ENCODE measurements at places on chromosomes 5 and 9.

- no peak for DNase-seq
Measured at GRCh38 chr9:38127271-38127839, 58.3 kb upstream of the SHB start.

DNA sequence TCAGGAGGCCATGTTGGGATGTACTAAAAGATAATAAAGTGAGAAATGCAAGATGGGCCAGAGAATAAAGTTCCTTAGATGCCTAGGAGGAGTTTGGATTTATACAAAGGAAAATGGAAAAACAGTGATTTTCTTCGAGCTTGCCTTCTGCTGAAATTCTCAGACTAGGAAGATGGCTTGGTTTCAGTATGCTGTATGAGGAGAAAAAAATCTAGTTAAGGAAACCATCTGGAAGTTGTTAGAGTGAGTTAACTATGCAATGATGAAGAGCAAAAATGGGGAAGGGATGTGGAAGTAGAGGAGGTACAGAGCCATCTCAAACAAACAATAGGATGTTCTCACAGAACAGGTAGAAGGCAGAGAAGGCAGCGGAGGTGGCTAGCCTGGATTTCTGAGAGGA is 162.9 kb upstream of the FTMT start:
- no peak for DNase-seq

DNA sequence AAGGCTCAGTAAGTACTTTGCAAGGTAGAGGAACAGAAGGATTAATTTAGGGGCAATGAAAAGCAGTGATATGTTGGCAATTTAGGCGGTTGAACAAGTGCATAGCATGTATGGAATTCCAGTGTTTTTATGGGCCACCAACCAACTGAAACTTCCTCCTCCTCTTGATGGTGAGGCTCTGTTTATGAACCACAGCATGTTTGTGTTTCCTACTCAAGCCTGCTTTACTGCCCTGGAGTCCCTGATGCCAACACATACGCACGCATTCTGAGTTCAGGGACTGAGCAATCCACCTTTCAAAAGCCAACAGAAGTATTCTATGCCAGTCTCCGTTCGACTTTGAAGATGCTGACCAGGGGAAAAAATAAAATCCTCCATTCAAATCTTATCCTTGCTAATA is 417.5 kb downstream of the EFNA5 start:
- DNase-seq, result no peak

DNA sequence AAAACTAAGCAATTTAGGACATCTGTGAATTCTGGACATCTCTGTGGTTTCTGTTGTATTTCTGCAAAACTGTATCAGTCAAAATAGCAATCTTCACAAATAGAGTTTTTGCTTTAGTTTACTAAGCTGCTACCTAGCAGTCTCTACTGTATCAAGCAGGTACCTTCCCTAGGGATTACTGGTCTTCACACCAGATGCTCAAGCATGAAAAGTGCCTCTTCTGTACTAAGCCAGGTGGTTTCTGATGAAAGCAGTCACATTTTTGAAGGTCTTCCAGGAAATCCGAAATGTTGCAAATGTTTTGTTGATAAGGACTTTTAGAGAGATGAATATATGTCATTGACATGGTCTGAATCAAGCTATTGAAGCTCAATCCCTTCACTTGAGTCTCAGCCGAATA is 540.0 kb downstream of the KCTD16 start:
- no peak for DNase-seq

DNA sequence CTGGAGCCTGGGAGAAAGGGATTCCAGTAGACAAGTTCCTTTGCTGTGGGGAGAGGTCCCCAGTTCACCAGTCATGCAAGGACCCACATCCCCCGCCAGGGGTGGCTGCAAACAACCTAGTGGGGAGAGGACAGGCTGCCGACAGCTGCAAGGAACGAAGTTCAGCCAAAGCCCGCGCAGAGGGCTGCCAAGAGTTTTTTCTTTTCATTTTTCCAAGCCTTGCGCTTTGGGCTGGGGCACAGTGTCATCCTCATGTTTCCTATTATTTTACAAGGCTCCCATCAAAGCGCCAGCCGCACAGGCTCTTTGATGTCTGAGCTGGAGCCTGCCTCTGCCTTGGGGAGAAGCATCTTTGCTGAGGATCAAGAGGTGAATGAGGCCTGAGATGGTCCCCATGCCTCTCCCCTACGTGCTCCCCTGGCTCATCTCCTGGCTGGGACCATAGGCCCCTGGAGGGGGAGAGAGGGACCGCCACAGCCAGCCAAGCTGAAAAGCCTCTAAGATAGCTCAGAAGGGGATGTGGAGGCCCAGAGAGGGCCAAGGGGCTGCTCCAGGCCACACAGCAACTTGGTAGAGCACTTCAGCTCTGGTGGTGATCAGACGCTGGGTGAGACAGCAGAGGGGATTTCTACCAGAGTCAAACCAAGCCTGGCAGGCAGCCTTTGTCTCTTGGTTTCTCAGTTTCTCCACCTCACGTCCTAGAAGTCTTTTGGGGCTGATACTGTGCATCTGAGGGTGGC is 50.4 kb upstream of the SYNPO start:
- DNase-seq, result no peak

DNA sequence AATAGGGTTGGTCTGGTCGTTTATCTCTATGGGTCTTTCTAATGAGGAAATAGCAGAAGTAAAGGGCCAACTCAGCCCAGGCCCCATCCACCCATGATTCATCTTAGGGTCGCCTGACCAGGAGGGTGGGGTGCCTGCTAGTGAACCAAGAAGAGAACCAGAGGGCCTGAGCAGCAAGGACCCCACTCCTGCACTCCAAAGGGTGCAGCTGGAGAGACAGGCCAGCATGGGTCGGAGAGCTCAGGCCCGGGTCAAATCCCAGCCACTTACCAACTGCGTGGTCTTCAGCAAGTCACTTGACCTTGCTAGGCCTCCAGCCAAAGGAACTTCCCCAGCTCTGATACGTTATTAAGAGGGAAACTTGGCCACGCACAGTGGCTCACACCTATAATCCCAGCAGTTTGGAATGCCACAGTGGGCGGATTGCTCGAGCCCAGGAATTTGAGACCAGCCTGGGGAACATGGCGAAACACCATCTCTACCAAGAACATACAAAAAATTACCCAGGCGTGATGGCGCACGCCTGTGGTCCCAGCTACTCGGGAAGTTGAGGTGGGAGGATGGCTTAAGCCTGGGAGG is 4.3 kb downstream of the BBLN start:
- DNase-seq, result peak; percentile 26

DNA sequence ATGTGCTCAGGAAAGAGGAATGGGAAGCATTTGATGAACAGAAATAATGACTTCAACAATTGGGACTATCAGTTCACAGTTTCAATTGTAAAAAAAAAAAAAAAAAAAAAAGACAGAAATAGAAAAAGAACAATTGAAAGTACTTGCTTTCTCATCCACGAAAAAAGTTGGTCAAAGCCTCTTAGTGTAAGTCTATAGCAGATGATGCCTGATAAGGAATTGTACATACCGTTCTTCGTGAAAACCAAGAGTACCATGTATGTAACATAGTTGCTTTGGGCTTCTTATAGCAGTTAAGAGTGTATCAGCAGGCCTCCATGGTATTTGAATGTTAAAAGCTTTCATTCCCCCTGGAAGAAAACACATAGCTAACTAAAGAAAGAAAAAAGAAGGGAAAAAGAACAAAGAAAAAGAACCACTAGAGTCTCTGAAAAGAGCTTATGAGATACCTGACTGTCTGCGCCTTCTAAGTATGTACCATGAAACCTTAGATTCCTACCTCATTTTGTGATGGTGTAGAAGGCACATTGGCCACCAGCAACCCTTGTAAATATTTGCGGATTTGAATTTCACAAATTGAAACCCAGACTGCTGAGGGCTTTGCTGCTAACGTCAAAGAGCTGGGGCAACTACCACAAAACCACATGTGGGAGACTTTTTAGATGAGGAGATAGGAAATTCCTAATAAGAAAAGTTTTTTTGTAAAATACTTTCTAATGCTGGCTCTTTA is 75.2 kb downstream of the TMC1 start:
- peak; percentile 25 for DNase-seq

DNA sequence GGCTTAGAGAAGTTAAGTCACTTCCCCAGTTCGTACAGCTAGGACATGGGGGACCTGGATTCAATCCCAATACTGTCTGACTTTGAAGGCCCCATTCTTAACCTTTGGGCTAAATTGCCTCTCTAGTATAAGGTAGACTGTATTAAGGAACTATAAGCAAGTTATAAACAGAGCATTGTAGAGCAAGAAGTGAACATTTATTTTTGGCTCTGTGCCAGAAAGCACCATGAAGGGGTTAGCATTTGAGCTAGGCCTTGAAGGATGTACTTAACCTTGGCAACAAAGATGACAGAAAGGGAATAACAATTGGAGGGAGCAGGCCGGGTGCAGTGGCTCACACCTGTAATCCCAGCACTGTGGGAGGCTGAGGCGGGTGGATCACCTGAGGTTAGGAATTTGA is 32.8 kb downstream of the GALNT10 start:
- no peak for DNase-seq

DNA sequence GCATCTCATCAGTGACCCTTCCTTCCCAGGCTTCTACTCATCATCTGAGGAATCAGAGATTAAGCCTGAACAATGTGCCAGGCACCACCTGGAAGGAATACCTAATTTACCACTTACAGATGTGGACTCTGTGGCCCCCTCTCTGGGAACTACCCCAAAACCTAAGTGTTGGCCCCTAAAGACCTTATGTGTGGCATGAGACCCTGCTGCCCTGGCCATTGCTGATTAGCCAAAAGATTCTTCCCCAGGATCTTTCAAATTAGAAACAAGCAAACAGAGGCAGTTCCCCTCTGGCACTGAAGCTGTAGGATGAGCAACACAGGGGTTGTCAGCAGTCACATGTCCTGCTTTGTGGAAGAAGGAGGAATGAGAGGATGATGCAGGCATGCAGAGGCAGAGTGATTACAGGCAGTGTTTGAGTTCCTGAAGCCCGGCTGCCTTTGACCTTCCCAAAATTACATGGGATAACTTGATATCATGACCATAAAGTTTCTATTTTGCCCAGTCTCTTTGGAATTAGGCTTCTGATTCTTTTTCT is 10.6 kb downstream of the SPINK4 start:
- DNase-seq, result peak; percentile 51

DNA sequence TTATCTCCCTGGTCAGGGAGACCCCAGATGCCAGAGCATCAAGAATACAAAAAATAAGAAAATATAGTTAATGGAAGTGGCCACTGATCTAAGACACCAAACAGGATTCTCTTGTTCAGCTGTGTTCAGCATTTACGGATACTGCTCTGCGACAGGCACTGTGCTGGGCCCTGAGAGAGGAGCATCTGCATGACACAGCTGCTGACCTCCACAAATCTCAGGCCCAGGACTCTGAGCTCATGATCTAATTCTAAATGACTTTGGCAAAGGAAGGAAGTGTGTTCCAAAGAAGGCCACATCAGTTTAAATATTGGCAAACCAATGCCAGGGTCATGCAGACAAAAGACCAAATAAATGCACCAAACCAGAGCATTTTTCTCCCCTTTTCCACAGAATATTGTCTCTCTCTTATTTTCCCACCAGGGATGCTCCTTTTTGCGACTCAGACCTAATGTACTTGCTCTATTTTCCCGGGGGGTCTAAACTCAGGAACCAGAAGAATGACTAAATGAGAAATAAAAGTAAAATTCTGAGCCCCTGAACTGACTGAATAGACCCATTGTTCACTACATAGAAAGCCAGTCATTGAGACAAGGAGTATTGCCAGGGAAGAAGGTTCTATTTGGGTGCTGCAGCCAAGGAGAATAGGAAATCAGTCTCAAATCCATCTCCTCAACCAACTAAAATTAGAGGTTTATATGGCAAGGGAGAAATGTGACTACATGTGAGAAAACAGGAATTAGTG is 1.4 kb upstream of the AGGF1 start:
- DNase-seq, result no peak

GRCh38 chr5:2529371-2530092 is 221.9 kb downstream of the IRX2 start:
- DNase-seq, result no peak

GRCh38 chr5:112195924-112196323 is 223.2 kb downstream of the EPB41L4A start:
- DNase-seq, result no peak

- no peak for DNase-seq
Measured at GRCh38 chr5:42381973-42382372, 41.3 kb upstream of the GHR start.

- DNase-seq, result no peak
Measured at GRCh38 chr9:91714020-91714806, 235.8 kb downstream of the ROR2 start.

- DNase-seq, result no peak
Measured at GRCh38 chr5:68159224-68159951, 56.2 kb upstream of the PIK3R1 start.

GRCh38 chr9:81724242-81724889 is 35.0 kb upstream of the TLE1 start:
- DNase-seq, result no peak

DNA sequence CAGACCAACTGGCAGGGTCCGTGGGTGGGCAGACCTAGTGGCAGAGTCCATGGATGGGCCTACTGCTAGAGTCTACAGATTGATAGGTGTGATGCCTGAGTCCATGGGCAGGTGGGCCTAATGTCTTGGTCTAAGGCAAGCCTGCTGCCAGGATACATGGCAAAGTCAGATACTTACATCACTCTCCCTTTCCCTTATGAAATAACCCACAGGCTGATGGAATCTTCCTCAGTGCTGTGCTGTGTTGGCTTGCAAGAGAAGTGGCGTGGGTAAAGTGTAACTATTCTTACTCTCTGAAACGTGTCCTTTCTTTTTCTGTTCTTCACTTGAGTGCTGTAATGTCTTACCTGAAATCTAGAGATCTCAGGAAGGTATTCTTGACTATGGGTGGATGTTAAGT is 67.3 kb upstream of the ADRB2 start:
- peak; percentile 67 for DNase-seq

DNA sequence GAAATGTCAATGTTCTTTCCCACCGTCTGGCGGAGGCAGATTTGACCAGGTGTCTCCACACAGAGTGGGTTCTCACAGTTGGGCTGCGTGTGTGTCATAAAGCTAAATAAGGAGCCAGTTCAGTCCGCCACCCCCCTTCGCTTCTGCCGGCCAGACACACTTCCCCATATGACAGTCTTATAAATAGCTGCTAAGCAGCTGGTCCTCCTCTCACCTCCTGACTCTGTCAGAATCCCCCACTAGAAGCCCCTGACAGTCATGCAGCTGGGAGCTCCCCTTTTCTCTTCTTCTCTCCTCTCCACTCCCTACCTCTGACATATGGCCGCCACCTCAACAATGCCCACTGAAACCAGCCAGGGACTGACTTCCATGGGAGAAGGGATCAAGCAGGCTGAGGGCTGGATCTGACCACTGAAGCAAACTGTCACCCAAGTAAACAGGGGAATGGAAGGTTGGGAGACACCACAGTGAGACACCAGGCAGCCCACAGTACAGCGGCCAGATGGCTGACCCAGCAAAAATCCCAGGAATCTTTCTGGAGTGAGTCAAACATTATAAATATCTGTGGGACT is 141.9 kb upstream of the EFNA5 start:
- DNase-seq, result no peak

All from inflammatory macrophage treated with lipopolysaccharide for 1 hour (primary cell).